ENCODE measurements at places on chromosomes 16 and 17. TPM values are rescaled to one million over a fixed set of nuclear protein-coding genes. Genes with fewer than 3 reads are reported as not detected.

DNA sequence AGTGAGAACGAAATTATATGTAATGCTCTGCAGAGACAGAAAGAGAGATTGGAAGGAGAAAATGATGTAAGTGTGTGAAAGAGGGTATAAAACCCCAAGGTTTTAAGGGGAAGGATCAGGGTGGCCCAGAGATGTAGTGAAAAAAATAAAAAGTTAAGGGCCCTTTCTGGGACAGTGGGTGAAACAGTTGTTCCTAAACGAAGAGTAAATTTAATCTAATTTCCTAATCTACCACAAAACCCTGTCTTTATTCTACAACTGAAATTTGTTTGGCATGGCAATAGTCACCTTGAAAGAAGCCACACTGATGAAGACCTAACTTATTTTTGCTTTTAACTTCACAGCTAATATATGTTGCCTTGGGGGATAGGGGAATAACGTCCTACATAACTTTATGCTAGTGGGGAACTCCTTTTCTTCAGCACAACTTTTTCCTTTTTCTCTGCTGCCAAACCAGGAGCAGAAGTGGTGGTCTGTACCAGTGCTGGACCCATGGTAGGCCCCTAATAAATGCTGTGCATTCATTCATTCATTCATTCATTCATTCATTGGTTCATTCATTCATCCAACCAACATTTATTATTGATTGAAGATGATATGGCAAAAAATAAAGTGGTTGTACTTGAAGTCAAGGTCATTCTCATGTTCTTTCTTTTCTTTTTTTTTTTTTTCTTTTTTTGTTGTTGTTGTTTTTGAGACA is 25.4 kb downstream of the CALCOCO2 start:
- H3K27ac ChIP-seq = no peak overlapping the region
- no peak overlapping the region for H3K4me3 ChIP-seq
- DNase-seq = no peak
- no peaks in the 10 kb centered on the region for H3K36me3 ChIP-seq
- H3K27me3 ChIP-seq = no peaks in the 10 kb centered on the region

- peaks cover 20% of the 10 kb centered on the region for H3K4me1 ChIP-seq
- H3K27ac ChIP-seq = no peak overlapping the region
- DNase-seq = peak; percentile 70
These were observed 2.3 kb upstream of the PAQR4 start for GRCh38 chr16:2966808-2967191.

TEKT5 gene
- 0.52 TPM for total RNA-seq

- no peaks in the 10 kb centered on the region for H3K4me1 ChIP-seq
- peaks cover 50% of the 10 kb centered on the region for H3K36me3 ChIP-seq
- no peak overlapping the region for H3K27ac ChIP-seq
- H3K27me3 ChIP-seq = no peaks in the 10 kb centered on the region
- peak; percentile 89 for DNase-seq
These were observed 17.7 kb downstream of the PSMD11 start for GRCh38 chr17:32461853-32462617.

TADA2A gene
- total RNA-seq = 14.5 TPM

ST6GALNAC1 gene
- not detected for total RNA-seq

DNA sequence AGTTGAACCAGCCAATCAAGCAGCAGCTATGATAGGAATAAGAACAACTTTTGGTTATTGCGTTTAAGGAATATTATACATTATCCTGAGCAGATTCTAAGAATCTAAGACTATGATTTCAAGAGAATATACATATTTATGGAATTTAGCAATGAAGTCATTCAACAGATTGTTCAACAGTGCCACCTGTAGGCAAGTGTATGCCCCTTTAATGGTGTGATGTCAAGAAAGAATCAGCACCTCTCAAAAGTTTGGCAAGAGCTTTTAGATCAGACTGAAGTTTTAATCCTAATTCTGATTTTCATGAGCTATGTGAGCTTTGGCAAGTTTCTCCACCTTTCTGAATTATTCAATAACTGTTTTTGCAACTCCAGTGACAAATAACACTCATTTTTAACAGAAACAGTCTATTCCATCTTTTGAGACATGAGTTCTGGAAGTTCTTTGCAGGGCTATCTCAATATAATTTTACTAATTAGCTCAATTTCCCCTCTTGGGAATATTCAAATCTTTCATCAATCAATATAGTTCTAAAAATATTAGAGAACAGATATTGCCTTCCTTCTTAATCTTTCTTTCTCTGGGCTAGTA is 474.3 kb upstream of the TOM1L1 start:
- DNase-seq = peak; percentile 71
- H3K27me3 ChIP-seq = no peaks in the 10 kb centered on the region
- no peaks in the 10 kb centered on the region for H3K36me3 ChIP-seq
- H3K4me3 ChIP-seq = no peak overlapping the region

DNA sequence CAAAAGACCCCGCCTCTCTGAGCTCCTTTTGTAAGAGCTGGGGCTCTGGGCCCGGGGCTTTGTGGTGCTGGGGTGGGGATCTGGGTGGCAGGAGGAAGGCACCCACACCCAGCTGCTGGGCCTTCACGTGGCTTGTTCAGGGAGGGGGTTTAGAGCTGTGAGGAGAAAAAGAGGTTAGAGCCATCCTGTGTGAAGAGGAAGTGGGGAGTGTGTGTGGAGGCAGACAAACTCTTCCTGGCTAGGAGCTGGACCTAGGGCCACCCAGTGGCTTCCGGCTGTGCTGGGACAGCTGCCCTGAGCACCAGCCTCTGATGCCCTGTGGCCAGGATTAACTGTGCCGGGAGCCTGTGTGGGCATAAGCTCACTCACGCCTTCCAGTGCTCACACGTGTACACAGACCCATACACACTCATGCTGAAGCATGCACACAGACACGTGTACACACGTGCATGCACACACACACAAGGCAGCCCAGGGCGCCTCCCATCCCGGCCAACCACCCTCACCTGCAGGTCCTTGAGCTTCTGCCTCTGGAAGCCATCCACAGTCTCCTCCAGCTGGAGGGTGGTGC is 7.4 kb downstream of the CIBAR2 start:
- H3K27ac ChIP-seq = no peak overlapping the region
- H3K4me3 ChIP-seq = no peak overlapping the region
- H3K4me1 ChIP-seq = no peaks in the 10 kb centered on the region
- DNase-seq = no peak
- H3K36me3 ChIP-seq = no peaks in the 10 kb centered on the region

DNA sequence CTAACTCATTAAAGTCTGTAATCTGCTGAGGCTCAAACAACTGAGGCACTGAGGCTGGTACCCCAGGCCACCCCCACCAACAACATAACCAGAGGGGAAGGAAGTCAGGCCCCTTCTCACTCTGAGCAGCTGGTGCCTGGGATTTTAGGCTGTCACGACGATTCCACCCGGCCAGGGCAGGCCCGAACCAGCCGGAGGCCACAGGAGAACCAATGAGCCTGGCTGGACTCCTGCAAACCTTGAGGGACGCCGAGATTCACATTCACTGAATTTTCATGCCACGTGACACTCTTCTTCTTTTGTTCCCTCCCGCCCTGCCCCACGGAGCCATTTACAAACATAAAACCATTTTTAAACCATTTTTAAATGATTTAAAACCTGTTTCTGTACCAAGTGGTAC is 48.1 kb downstream of the RPH3AL start:
- H3K4me1 ChIP-seq = peaks cover 3% of the 10 kb centered on the region
- H3K27me3 ChIP-seq = no peaks in the 10 kb centered on the region
- H3K27ac ChIP-seq = no peak overlapping the region
- DNase-seq = peak; percentile 56
- H3K4me3 ChIP-seq = peak overlapping the region; percentile 21
- no peaks in the 10 kb centered on the region for H3K36me3 ChIP-seq

GRCh38 chr17:75614006-75614405 is 19.2 kb upstream of the SMIM5 start:
- peak; percentile 70 for DNase-seq
- no peaks in the 10 kb centered on the region for H3K36me3 ChIP-seq
- no peaks in the 10 kb centered on the region for H3K27me3 ChIP-seq
- no peak overlapping the region for H3K27ac ChIP-seq
- H3K4me3 ChIP-seq = no peak overlapping the region

DNA sequence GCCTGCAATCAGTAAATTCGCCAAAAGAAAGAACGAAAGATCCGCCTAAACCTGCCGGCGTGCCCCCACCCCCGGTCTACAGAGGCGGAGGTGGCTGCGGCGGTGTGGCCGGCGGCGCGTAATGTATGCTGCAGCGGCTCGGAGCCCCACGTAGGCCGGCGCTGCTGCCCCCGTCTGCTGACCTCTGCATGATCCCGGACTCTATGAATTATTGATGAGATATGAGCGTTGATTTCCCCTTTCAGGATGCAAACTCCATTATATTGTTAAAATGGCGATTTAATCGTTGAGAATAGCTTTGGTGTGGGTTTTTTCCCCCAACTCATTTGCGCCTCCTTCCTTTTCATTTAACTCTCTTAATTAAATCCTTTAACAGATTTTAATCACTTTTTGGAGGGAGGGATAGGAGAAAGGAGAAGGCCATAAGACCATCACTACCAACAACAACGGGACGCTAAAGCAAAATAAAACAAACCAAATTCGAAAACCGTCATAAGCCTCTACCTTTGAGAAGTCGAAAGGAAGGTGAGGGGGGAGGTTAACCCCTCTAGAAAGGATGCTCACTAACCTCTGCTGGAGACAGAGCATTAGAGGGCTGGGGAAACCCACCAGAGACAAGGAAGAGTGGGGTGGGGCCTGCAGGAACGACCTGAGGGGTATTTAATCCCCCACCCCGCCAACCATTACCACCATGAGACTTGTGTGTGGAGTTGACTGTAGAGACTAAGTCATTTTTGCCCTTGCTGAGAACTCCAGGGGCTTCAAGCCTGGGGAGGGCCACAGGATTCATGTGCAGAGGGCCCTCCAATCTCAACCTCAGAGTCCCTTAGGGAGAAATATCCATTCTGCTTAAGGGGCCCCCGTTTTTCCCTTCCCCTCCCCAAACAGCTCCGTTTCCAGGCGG is 3.4 kb downstream of the HOXB3 start:
- H3K27ac ChIP-seq = no peak overlapping the region
- H3K36me3 ChIP-seq = no peaks in the 10 kb centered on the region
- H3K4me3 ChIP-seq = peak overlapping the region; percentile 47
- H3K27me3 ChIP-seq = peaks cover 100% of the 10 kb centered on the region

ABCC6 gene
- total RNA-seq = 0.73 TPM

DNA sequence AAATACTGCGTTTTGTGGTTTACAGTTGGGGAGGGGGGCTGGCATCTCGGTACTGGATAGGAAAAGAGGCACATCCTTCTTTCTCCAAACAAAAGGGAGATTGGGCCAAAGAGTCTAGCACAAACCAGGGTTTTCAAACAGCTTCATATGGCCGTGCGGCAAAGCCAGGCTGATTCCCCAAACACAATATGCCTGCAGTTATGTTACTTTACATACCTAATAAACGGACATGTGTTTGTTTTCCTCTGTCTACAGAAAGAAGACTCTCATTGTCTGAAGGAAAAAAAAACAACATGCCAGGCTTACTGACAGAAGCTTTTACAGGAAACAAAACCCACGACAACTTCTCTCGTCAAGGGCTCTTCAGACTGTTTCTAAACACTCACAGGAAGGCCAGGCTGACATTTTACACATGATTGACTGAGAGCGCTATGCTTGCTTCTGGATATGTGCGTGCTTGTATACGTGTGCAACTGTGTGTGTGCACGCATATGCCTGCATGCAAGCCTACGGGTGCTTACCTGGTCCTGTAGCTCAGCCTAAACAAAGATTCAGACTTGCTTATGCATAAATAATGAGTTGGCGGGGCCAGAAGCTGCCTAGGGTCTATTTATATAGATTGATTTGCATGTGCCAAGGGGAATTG is 461.0 kb upstream of the C16orf82 start:
- H3K27me3 ChIP-seq = no peaks in the 10 kb centered on the region
- no peaks in the 10 kb centered on the region for H3K36me3 ChIP-seq
- H3K4me3 ChIP-seq = no peak overlapping the region
- no peak overlapping the region for H3K27ac ChIP-seq
- H3K4me1 ChIP-seq = no peaks in the 10 kb centered on the region

PRM2 gene
- total RNA-seq = not detected

QRICH2 gene
- 4.0 TPM for total RNA-seq

DNA sequence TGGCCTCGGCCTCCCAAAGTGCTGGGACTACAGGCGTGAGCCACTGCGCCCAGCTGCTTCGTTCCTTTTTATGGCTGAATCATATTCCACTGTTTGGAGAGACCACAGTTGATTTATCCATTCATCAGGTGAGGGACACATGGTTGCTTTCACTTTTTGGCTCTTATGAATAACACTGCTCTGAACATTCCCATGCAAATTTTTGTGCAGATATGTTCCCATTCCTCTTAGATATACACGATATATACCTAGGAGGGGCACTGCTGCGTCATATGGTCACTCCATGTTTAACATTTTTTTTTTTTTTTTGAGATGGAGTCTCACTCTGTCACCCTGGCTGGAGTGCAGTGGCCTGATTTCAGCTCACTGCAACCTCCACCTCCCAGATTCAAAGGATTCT is 13.9 kb upstream of the GLIS2 start:
- H3K27me3 ChIP-seq = no peaks in the 10 kb centered on the region
- DNase-seq = no peak
- peaks cover 29% of the 10 kb centered on the region for H3K4me1 ChIP-seq
- H3K27ac ChIP-seq = no peak overlapping the region
- H3K36me3 ChIP-seq = 0 out of 2 replicates have a peak, but pooled peaks cover 8% of the 10 kb centered on the region

TBC1D3D gene
- not detected for total RNA-seq

GRCh38 chr16:28164140-28164539 is 47.6 kb downstream of the XPO6 start:
- no peak overlapping the region for H3K4me3 ChIP-seq
- H3K4me1 ChIP-seq = no peaks in the 10 kb centered on the region
- H3K27me3 ChIP-seq = no peaks in the 10 kb centered on the region
- peak overlapping the region; percentile 7 for H3K27ac ChIP-seq
- H3K36me3 ChIP-seq = peaks cover 19% of the 10 kb centered on the region

PRSS36 gene
- 1.3 TPM for total RNA-seq

FBXL16 gene
- total RNA-seq = 12.6 TPM

PIRT gene
- not detected for total RNA-seq

NPIPA2 gene
- total RNA-seq = 6.7 TPM

MT1X gene
- total RNA-seq = 293 TPM

CCR7 gene
- total RNA-seq = 0.59 TPM

GRCh38 chr17:7703584-7704479 is 1.2 kb upstream of the EFNB3 start:
- H3K27ac ChIP-seq = no peak overlapping the region
- peaks cover 11% of the 10 kb centered on the region for H3K27me3 ChIP-seq
- peak overlapping the region; percentile 89 for H3K4me3 ChIP-seq
- H3K36me3 ChIP-seq = no peaks in the 10 kb centered on the region

GRCh38 chr17:50114849-50115357 is 15.1 kb downstream of the SAMD14 start:
- H3K27ac ChIP-seq = no peak overlapping the region
- peak; percentile 94 for DNase-seq
- peaks cover 35% of the 10 kb centered on the region for H3K27me3 ChIP-seq
- H3K36me3 ChIP-seq = no peaks in the 10 kb centered on the region

- no peak overlapping the region for H3K4me3 ChIP-seq
- H3K27ac ChIP-seq = no peak overlapping the region
- no peaks in the 10 kb centered on the region for H3K4me1 ChIP-seq
These were observed 52.3 kb downstream of the RPTOR start for GRCh38 chr17:80596760-80597608.

DNA sequence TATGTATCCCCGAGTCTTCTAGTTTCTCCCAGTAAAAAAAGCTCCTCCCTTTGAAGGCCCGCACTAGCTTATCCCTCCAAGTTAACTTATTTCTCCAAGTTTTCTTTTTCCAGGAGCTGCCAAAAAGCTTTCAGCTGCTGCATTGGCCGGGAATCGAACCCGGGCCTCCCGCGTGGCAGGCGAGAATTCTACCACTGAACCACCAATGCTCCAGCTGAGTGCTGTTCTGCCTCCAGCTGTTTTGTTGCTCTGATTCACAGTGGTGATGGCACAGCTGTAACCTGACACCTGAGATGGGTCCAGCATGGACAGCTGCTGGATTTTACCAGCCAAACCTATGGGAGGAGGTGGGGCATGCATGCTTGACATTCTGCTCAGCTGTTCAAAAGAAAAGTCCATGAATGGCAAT is 22.1 kb downstream of the VAC14 start:
- peak; percentile 86 for DNase-seq
- no peak overlapping the region for H3K27ac ChIP-seq
- no peak overlapping the region for H3K4me3 ChIP-seq
- H3K36me3 ChIP-seq = peaks cover 20% of the 10 kb centered on the region
- H3K4me1 ChIP-seq = 0 out of 2 replicates have a peak, but pooled peaks cover 3% of the 10 kb centered on the region
- no peaks in the 10 kb centered on the region for H3K27me3 ChIP-seq
